Activated T-helper 1 cell treated with anti-CD3 and anti-CD28 coated beads, Interleukin-2, amount 50 U/mL, for 16 hours (primary cell): ENCODE measurements at places on chromosomes 1 and 21.

- DNase-seq, result no peak
Measured at GRCh38 chr1:162040657-162041056, 17.0 kb upstream of the OLFML2B start.

- no peak for DNase-seq
Measured at GRCh38 chr1:39411526-39412478, 79.6 kb upstream of the BMP8A start.

DNA sequence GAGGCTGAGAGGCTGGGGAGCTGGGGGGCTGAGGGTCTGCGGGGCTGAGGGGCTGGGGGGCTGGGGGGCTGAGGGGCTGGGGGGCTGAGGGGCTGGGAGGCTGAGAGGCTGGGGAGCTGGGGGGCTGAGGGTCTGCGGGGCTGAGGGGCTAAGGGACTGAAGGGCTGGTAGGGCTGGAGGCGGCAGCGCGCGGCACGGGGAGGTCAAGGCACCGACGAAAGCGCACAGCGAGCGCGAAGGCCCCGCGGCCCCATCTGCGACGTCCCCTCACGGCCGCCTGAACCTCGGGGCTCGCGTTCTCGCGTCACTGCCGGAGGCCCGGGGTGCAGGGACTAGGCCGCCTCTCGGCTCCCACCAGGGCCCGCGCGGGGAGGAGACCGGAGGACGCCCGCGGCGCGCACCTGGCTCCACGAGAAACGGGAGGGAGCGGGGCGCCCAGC lies 356 bp downstream of the INTS11 start:
- DNase-seq, result no peak

GRCh38 chr1:152546704-152547103 lies 19.9 kb downstream of the LCE3E start:
- no peak for DNase-seq

DNA sequence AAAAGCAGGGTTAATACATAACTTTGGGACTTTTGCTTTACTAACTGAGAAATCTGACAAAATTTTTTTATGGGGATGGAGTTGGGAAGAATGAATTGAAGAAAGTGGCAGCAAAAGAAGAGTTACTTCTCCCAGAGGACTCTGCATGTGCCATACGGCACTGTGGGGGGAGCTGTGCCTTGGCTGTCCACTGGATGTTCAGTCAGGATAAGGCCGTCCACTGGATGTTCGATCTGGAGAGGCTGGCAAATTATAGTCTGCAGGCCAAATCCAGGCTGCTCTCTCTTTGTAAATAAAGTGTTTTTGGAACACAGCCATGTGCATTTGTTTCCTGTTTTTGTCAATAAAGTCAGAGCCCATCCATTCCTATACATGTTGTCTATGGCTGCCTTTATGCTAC lies 4.5 kb upstream of the MAP3K7CL start:
- no peak for DNase-seq

DNA sequence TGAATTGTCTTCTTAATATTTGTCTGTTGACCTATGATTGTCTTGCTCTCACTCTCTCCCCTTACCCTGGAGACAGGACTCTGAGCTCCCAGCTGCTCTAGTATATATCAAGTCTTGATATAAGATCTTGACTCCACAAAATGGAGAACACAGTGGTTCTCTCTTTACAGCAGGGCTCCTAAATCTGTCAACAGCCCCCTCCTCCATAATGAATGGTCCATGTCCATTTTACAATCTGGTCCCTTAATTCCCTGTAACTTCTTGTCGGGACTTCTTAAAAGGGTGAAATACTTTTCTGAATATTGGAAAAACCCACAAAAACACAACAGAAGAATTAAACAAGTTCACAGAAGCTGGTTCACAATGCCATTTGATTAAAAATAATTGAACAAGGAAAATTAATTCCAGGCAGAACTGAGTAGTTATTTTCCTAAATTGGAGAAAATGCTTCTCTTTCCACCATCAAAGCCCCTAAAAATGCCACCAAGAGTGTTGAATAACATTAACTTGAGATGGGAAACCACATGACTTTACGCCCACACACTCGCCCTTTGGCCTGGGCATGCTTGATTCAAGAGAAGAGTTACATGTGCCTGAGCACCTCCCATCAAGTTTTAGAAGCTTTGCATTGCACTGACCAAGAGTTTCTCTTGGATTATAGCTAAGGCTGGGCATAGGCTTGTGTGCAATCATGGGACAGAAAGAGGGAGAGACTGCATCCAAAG lies 109.8 kb downstream of the TOMM20 start:
- DNase-seq, result no peak

DNA sequence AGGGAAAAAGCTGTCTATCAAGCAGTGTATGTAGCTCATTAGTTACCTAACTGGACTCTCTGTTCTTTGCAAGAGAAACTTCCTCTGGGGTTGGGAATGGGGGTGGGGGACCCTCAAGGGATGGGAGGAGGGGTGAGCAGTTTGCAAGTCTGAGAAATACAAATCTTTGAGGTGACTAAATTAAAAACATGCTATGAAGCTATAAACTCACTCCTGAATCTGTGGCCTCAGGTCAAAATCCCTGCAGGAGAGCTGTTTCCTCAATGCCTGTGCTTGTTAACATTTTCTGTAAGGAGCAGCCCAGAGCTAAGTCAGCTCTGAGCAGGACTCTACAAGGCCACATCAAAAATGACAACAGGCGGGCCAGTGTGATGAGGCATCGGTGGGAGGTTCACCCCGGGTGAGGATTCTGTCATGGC lies 32.8 kb upstream of the PTPRC start:
- no peak for DNase-seq

GRCh38 chr1:179017383-179018326 lies 8.0 kb upstream of the FAM20B start:
- no peak for DNase-seq

DNA sequence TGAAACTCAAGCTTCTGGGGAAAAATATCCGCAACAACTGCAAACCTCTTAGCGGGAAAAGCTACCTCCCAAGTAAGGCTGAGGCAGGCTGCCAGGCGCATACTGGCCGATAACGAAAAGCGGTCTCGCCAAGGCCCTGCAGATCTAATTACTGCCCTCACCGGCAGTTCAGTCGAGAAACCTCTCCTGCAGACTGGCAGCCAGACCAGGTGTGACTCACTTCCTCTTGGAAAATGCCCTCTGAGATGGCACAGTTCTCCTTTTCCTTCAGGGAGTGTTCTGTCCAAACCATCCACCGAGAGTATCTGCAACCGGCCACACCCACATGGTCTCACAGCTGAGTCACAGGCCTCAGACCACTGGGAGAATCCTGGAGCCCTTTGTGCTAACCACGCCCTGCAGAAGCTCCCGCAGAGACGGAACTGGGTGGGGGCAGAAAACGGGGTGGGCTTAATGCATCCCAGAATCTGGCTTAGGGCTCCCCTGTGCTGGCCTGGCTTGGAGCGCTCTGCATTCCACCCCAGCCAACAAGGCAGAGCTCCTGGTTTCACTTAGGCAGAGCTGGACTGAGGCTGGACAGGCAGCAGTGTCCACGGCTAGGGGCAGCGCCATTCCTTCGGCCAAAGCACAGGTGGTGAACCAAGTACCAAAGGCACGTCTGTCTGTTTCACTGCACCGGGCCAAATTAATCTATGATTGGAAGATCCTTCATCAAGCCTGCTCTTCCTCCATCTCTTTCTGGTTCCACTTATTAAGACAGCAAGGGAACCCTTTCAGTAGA lies 1.2 kb downstream of the S100A10 start:
- DNase-seq, result no peak

DNA sequence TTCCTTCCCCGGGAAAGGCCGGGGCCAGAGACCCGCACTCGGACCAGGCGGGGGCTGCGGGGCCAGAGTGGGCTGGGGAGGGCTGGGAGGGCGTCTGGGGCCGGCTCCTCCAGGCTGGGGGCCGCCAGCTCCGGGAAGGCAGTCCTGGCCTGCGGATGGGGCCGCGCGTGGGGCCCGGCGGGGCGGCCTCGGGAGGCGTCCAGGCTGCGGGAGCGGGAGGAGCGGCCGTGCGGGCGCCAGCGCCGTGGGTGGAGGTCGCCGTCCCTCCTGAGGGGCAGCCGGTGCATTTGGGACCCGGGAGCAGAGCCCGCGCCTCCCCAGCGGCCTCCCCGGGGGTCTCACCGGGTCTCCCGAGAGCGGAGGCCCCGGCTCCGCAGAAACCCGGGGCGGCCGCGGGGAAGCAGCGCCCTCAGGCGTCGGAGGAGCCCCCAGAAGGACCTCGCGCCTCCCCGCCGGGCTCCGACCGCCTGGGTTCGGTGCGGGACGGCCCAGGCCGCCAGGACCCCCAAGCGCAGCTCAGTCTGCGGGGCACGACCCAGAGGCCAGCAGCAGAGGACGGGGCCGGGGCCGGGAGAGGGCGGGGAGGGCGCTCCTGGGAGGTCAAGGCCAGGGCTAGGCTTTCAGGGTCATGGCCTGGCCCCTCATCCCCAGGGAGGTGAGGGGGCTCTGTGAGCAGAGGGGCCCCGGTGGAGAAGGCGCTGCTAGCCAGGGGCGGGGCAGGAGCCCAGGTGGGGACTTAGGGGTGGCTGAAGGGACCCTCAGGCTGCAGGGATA lies 7.2 kb upstream of the SLX9 start:
- peak; percentile 61 for DNase-seq

- no peak for DNase-seq
Measured at GRCh38 chr21:17757671-17758070, 61.5 kb downstream of the C21orf91 start.
